BE2C (cell line): ENCODE measurements at places on chromosomes 12 and 14.

DNA sequence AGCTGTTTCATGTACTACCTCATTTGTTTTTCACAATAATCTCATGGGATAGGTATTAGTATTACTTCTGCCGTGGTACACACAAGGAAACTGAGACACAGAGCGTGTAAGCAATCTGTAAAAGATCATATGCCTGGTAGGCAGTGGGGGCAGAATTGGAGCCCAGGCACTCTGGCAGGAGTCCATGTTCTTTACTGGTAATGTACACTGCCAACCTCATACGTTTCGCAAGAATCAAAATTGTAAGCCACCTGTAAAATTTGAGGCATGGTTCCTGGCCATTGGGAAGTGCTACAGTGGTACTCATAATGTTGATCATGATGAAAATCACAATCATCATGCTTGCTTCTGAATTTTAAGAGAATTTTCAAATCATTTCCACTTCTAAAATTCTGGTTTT is 40.7 kb downstream of the TMTC1 start:
- DNase-seq, result no peak

GRCh38 chr14:68312884-68313610 is 479.8 kb downstream of the ZFP36L1 start:
- no peak for DNase-seq

- DNase-seq, result no peak
These were observed 111.3 kb upstream of the SLC16A7 start for GRCh38 chr12:59484575-59484974.

DNA sequence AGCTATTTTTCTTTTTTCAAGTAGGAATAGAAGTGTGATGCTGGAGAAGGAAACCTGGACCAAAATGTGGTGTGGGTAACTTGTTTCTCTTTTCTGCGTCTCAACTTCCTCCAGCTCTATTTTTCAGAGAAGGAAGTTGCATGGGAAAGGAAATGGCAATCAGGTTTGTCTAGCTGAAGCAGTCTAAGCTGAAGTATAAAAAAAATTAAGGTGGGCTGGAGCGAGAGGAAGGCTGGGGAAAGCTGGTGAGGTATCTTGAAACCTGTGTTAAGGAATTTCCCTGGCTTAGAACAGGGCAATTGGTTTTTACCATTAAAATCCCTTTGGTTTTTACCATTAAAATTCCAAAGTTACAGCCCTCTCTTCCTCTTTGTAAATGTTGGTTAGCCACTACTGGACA is 34.2 kb upstream of the NINJ2 start:
- no peak for DNase-seq

DNA sequence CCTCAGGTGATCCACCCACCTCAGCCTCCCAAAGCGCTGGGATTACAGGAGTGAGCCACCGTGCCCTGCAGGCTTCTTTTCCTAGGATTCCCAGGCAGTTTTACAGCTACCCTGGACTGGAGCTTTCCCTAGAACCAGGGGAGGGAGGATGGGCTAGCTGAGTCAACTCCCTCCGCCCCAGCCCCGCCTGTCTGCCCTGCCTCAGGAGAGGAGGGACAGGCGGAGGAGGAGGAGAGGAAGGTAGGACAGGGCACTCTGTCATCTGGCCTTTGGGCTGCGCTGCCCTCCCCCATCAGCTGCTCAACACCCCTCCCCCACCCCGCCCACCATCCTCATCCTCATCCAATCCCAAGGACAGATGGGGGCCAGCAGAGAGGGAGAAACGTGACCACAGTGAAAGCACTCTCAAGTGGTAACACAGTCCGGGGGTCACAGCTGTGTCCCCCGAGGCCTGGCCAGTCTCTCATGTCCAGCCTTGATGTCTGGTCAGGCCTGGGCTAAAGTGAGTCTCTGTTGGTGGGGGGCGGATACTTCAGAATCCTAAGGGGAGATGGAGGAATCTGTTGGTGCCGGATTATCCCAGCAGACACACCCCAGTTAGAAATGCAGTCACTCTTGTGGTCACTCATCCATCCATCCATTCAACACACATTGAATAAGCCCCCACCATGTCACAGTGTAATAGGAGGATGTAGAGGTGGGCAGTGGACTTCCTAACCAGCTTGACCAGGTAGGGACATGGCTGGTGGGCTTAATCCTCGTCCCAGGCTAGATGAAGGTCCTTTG is 12.3 kb downstream of the FIGNL2 start:
- no peak for DNase-seq
